Left ventricle myocardium superior (tissue), 1 donor: ENCODE measurements at places on chromosomes 4 and X. TPM values are rescaled to one million over a fixed set of nuclear protein-coding genes. Genes with fewer than 3 reads are reported as not detected.

Gene DOK7
- 35.5 TPM for total RNA-seq

Gene NOX1
- not detected for total RNA-seq

- DNase-seq = peak; percentile 78
Observed at GRCh38 chr4:47824840-47825239, 13.0 kb downstream of the CORIN start.

GRCh38 chr4:169089004-169089403 is 78.9 kb upstream of the CBR4 start:
- no peak for DNase-seq

Gene MAPK10
- 3.2 TPM for total RNA-seq

Gene TEX13C
- total RNA-seq = not detected

Gene RHOXF1
- total RNA-seq = not detected
